Cortex of kidney (tissue), 1 donor: ENCODE measurements at places on chromosomes 11 and 22.

- no peak for DNase-seq
Observed at GRCh38 chr22:40345815-40346184, 500 bp upstream of the ADSL start.

DNA sequence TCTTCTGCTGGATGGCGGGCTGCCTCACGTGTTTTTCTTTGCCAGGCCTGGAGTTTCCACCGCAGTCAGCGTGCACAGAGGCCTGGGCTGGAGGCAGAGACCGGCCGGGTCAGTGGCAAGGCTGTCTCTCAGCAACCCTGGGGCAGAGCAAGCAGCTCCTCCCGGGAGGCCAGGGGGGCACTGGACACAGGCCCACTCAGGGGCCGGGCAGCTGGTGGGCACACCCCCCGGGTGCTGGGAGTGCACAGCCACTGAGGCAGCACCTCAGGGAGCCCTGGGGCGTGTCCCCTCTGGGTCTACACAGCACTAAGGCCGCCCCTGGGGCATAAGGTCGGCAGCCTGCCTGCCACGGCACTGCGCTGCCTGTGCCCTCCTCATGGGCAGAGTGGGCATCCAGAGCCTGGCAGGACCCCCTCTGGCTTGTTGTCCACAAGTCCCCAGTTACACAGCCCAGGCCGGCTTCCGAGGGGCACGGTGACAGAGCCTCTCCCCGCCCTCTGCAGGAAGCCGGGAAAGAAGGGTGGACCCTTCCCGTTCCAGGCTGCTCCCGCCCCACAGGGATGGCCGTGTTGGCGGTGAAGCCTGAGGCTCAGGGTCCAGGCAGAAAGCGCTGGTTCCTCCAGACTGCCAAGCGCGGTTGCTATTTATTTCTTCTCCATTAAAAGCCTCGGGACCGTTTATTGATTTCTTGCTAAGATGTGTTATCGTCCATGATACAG lies 18.5 kb upstream of the TH start:
- DNase-seq: no peak

DNA sequence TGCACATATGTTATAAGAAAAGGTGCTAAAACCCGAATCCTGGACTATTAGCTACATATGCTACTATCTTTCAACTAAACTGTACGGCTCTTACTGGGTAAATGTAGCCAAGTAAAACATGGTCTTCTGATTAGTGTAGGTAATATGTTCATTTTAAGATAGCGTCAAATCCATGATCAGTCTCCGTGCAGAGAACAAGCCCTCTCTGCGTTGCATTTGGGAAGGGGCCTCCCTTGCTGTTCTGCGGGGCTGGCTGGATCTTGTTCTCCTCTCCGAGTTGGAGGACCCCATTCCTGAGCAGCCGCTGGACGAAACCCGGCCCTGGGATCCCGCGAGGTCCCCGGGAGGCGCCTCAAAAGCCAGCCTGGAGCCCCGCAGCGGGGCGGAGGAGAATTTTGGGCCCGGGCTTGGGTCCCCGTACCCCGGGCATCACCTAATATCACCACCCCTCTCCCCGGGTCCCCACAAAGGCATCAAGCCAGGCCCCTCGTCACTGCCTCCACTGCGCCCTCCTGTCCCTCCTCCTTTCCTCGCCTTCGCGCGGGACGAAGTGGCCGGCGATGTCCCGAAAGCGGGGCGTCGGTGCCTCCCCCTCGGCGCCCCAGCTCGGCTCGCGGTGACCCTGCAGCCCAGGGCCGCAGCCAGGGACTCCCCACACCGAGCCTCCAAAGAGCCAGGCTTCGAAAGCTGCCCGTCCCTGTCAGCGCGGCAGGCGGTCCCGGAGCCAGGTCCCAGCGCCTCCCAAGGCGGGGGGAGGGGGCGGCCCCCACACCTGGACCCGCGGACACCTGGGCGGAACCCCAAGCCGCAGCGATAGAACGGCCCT lies 54.5 kb upstream of the FBXO3 start:
- no peak for DNase-seq

- DNase-seq: no peak
Observed at GRCh38 chr22:46746620-46747019, 8.6 kb upstream of the CERK start.

DNA sequence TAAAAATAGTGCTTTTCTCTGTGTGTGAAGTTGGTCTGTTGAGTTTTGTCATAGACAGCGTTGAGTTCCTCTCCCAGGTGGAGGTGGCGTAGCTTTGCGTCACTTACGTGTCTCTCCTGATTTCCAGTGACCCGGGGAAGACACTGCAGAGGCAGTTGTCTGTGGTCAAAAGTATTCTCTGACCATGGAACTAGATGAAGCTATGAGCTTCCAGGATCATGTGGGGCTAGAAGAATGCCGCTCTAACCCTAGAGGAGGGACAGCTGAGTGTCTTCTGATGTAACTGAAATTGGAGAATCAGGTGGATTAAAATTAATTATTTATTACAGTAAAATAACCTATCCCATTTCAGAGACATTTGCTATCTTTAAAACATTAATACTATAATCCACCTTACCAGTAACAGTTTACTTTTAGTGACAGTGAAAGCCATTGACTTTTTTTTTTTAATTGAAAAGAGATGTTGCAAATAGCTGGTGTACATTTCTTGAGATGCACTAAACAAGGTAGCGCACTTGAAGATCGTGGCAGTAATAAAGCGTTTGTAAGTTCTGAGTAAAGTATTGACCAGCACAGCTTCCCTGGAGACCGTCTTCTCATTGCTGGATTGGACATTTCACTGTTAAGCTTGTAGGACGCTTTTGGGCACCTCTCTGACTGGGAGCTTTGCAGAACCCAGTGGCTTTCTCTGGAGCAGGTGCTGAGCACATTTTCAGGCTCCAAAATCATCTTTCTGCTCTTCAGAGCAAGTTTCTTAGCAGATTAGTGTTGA lies 9.7 kb downstream of the CAT start:
- no peak for DNase-seq

DNA sequence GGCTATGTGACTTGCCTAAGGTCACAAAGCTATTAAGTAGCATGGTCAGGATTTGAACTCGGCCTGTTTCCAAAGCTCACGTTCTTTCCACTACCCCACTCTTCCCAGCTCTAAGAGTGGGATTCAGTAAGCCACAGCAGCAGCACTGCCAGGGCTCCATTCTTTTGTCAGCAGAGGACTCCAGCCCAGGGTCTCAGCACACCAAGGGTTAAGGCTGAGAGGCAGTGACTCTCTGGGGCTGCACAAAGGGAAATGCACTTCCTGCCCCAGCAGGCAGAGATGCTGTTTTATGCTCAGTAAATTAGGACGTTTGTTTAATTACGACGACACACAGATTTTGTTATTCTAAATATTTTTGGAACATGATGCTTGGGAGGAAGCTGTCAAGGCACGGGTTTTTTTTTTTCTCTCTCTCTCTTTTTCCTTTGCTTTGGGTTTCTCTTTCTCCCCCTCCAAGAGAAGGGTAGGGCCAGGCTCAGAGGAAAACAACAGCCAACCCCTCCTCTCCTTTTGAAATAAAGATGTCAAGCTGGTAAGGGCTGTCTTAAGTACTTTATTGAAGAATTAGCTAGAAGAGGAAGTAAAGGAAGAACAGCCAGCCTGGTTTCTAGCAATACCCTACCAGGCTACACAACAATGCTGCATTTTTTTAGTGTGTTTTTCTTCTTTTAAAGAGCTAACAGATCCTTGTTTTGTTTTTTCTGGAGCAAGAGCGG lies 2.8 kb downstream of the MYH9 start:
- no peak for DNase-seq

DNA sequence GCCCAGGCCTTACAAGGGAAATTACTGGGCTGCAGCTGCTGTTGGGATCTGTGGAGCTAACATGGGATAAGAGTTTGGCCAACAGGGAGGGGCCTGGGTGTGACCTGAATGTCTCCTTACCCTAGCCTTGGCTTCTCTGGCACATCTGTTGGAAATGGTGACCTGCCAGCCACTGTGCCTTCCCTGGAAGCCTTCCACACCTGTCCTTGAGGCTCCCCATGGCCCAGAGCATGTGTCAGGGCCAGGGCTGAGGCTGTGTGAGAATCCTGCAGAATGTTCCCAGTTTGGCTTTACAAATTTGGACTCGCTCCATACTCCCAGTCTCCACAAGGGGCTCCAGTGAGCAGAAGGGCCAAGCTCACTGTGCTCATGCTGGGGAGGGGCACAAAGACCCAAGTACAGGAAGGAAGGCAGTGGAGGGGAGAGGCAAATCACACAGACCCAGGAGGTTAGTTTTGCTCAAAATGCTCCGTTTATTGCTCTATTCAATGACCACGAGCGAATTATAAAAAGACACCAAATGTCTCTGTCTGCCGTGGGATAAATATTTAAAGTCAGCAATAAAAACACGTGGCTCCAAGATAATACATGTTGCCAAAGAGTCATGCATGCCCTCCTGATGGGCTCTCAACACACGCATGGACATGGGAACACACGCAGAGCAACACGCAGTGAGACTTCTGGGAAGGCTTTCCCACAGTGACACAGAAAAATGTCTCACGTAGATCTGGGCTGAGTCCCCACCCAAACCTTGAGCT lies 1.7 kb upstream of the IGSF22 start:
- DNase-seq: no peak

DNA sequence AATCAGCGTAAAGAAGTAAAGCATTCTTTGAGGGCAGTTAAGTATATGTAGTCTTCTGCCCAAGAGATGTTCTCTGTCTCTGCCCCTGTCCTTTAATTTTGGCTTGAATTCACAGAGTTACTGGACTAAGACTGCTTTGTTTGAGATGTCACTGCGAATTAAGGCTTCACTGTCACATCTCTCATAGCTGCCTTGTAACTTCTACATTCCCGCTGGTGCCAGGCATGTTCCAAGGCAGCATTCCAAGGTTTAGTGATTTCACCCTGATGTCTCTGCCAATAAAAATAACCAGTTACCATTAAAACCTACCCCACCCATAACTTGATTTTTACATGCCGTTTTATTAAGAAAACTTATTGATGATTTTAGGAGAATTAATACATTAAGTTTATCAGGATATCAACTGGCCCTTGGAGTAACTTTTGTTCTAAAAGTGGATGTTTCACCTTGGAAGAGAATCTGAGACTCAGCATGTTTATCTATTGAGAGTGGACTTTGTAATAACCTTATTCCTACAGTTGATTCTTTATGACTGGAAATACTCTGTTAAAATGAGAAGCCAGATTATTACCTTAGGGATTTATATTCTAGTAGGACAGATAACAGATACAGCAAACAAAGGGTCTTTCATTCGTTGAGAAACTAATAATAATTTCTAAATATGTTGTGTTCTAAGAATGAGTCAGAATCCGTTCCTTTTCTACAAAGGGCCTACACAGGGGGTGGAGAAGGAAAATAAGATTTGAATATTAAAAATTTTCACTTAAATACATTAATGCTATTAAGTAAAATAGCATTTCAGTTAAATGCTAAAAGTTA lies 110.2 kb downstream of the UVRAG start:
- DNase-seq: no peak

DNA sequence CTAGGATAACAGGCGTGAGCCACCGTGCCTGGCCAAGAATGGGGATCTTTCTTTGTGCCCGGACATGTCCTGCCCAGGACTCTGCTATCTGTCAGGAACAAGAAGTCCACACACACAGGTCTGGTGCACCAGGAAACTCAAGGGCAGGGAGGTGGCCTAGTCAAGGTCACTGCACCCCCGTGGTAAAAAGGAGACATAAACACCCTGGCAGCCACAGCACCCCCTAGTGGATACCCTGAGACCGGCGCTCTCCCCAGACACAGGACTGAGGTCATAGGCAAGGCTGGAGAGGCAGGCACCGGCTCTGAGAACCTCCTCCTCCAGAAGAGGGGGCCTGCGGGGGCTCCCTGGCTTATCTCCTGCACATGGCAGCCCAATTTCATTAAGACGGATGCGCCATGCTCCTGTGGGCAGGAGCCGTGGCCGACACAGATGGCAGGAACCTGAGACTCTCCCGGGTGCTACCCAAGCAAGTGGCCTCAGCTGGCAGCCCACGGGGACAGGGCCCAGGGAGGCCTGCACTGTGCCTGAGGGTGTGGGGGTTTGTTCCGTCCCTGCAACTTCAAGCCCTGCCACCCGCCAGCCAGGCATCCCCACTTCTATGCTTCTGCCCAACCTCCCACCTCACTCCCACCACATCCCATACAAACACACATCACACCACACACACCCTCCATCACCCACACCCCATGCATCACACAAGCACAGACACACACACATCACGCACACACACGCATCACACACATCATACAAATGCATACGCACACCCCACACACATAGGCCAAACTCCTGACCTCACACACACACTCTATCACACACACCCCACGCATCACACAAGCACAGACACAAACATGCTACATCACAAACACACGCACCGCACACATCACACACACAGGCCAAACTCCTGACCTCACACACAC lies 19.6 kb downstream of the MACROD1 start:
- DNase-seq: no peak

DNA sequence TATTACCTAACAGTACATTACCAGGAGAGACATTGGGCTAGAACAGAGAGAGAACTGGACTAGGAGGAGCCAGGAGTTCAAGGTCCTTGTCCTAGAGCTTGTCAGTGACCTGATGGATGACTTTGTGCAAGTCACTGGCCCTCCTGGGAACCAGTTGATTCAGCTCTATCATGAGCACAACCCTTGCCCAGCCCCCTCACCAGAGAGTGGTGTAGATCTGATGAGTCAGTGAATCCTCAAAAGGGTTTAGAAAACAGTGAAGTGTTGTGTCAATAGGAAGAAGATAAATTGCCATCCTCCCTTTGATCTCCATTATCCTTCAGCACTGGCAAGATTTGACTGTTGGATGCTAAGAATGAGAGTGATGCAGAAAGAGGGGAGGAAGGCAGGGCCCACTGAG lies 24.3 kb downstream of the NEU3 start:
- DNase-seq: no peak

GRCh38 chr11:1254086-1254648 lies 31.3 kb downstream of the MUC5B start:
- no peak for DNase-seq

DNA sequence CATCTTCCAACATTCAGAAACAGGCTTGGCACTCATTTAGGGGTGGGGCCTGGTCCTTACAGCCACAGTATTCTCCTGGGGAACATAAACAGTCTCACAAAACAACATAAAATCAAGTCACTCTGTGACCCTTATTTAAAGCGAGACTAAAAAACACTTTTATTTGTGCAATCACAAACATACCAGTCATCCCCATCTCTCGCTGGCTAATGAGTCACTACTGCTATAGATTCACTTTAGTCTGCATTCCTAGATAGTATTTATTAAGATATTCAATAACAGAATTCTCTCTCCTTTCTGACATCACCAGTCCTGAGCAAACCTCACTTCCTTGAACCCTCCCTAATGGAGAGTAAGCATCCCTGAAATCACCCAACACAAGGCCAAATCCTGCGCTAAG lies 68.0 kb downstream of the ZBTB44 start:
- no peak for DNase-seq

DNA sequence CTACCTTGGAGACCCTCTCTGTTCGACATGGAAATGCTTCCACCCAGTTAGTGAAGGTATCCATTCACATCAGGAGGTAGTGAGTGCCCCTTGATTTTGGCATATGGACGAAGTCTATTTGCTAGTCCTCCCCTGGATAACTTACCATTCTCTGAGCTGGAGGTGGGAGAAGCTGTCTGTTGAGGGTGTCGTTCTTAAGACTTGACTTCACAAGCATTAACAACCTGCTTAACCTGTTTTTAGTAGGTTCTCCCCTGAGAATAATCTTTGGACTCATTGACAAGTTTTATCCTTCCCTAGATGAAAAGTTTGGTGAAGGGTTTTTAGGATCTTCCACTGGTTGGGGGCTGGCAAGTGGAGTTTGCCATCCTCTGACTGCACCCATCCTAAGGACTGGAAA lies 1053.8 kb upstream of the CNTN5 start:
- no peak for DNase-seq
